ENCODE measurements at places on chromosomes 2 and 18.

DNA sequence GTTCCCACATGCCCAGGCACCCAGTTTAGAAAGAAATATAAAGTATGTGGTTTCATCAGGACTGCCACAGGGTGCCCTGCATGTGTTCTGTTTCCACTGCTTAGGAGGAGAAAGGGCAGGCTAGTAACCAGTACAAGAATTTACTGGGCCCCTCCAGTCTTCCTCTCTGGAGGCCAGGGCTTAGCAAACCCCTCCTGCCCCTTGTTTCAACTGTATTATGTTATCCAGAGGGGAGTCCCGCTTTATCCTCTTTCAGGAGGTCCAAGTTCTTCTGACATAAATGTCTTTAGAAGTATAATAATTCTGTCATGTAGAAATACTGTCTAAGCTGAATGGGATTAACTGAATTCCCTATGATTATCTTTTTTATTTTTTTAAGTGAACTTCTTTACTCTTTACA is 132.1 kb downstream of the WDSUB1 start:
- no peak for DNase-seq

- DNase-seq: no peak
Measured at GRCh38 chr2:188475945-188476344, 184.3 kb downstream of the GULP1 start.

DNA sequence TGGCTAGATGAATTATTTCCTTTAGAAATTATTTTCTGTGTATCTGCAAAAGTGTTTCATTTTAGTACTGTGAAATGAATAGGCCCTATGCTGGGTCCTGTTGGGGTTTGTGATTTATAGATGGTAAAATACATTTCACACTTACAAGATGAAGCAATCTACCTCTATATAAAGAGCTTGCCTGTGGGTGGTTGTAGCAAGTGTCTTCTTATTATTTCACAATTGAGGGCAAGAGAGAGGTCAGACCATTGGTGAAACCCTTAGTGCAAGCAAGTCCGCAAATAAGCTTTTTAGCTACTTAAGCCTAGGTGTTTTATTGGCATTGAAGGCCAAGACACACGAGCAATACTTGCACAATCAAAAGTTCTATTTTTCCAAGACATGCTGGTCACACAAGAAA is 153.1 kb downstream of the FMNL2 start:
- no peak for DNase-seq

- DNase-seq: no peak
Measured at GRCh38 chr2:127619877-127620705, 25.9 kb upstream of the GPR17 start.

DNA sequence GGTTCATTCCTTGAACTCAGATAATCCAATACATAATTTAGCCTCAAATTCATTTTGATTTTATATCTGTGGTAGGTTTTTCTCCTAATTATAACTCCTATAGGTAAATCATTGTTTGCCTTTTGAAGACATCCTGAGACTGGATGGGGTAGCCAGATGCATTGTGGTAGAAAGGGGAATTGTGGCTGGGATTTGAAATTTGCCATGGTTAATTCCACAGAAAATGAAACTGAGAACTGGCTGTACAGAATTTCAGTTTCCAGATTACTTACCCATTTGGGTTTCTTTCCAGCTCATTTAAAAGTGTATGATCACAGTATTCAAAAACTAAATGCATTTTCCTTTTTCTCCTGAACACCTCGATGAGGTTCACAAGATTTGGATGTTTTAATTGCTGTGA is 18.2 kb downstream of the CDKL4 start:
- no peak for DNase-seq

DNA sequence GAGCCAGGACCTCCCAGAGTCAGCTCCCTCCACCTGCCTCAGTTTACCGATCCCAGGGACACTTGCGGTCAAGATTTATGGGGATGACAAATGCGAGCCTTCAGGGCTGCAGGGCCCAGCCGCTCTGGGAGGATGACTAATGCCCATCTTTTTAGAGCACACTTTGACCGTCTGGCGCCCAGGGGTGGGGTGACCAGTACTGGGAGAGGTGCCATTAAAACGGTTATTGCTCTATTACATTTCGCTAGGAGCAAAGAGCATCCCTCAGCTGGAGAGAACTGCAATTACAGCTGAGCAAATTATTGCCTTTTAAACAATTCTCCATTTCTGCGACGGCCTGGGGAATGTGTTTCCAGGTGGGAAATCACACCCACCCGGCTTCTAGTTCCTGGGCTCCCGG is 42.6 kb upstream of the HPCAL1 start:
- DNase-seq: no peak

- no peak for DNase-seq
Measured at GRCh38 chr2:159208438-159208837, 78.1 kb downstream of the WDSUB1 start.

DNA sequence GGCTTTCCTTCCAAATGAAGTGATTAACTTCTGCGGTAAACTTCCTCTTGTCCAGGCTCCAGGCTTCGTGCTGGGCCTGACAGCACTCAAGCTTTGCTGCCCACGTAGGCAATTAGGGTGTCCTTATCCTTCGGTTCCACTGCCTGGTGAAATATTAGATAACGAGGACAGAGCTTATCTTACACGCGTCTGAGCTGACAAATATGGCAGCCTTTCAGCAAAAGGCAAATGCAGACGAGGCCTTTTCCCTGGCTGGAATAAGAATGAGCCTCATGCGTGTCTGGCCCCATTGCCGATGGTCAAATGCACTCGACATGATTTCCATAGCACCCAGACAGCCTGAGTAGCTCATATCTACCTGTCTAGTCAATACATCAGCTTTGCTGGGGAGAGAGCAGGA is 141.5 kb downstream of the FAM210A start:
- DNase-seq: no peak

GRCh38 chr18:3060667-3061580 is 48.0 kb upstream of the LPIN2 start:
- peak; percentile 10 for DNase-seq

- DNase-seq: no peak
Measured at GRCh38 chr18:24658302-24658701, 197.9 kb downstream of the HRH4 start.

GRCh38 chr2:871926-872680 is 78.5 kb upstream of the SNTG2 start:
- DNase-seq: no peak

- DNase-seq: no peak
Measured at GRCh38 chr2:54708584-54709335, 14.7 kb upstream of the EML6 start.

- no peak for DNase-seq
Measured at GRCh38 chr2:240894006-240894405, 1.9 kb downstream of the MAB21L4 start.

DNA sequence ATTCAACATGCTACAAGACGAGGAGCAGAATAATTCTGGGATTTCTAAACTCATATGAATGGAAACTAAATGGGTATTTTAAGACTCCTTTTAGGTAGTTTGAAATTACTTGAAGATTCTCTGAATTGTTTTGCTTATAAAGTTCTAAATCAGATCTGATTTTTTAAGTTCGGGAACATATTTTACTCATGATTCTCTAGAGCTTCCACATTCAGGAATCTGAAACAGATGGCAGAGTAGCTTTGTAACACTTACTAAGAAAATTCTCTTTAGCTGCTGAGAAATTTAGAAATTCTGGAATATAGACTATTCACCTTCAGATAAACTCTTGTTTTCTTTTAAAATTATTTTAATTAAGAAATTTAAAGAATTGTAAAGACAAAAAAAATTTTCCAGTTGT is 13.7 kb downstream of the RBBP8 start:
- no peak for DNase-seq

DNA sequence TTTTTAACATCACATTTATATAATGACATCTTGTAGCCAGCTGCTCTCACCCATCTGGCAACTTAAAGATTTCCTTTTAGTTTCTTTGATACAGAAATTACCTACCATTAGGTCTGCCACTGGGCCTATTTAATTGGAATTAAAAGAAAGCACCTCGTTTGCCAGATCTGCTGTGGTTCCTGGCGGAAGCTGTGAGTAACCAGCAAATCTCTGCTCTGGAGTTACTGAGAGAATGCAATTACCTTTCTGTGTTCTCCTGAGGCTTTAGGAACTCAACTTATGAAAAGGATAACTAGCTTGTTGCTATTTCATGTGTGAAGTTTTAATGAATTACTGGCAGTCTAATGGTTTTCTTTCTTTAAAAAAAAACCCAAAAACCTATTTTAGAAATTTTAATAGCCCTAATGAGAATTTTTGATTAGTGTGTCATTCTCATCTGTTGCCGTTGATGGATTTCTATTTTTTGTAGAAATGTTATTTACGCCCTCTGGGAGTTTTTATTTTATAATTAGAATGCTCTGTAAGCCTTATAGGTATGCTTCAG is 69.7 kb upstream of the LYPD6B start:
- DNase-seq: no peak

DNA sequence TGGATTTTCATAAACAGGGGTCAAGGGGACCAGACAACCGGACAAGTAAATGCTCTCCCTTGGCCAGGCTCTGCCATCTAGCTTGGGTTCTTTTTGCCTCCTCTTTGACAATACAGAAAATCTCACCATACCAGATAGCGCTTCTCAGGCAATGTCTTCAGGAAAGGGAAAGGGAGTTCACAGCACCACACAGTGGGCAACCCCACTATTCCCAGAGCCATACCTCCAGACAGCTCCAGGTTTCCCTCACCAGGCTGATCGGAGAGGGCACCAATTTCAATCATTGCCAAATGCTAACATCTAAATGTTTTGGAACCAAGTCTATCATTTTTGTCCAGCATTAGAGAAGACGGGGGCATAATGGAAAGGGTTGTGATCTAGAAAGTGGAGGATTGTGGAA is 28.1 kb downstream of the CCDC68 start:
- DNase-seq: no peak
